ENCODE measurements at places on chromosomes 1 and 21.

GRCh38 chr1:184242507-184242943 lies 144.3 kb upstream of the C1orf21 start:
- no peak for DNase-seq

DNA sequence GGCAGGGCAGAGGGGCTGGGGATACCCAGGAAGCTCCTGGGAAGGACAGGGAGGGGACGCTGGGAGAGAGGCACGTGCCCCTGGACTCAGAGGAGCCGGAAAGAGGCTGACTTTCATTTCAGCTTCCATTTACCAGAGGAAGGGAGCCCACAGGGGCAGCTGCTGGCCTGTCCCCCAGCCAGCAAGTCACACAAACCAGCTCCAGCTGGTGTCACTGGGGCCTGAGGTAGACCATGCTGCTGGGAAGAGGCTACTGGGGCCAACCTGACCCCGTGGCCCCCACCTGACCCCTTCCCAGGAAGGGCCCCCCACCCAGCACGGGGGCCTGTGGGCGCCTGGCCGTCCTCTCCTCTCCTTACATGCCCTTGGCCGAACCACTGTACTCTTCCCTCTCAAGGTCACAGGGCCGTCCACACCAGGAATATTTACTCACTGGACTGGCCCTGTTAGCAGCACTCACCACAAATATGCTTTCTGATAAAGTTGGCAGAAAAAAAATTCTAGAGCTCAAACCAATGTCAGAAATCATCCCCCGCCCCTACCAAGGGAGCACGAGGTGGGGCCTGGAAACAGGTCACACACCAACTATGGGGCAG lies 110.5 kb downstream of the CASZ1 start:
- DNase-seq = no peak

DNA sequence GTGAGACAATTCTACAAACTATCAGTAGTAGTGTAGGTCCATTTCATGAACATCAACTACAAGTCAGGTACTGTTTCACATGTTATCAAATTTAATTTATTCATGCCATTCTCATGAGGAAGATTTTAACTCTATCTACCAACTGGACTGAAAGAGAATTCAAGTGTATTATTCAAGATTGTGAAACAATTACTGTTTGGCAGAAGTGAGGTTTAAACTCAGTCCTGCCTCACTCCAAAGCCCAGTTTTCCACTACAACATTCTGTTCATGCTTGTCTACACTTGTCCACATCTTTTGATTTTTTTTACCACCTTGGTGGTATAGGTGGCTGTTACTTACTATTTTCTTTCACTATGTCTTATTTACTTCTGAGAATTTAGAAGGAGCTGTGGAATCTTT lies 272.9 kb downstream of the TGFB2 start:
- no peak for DNase-seq

DNA sequence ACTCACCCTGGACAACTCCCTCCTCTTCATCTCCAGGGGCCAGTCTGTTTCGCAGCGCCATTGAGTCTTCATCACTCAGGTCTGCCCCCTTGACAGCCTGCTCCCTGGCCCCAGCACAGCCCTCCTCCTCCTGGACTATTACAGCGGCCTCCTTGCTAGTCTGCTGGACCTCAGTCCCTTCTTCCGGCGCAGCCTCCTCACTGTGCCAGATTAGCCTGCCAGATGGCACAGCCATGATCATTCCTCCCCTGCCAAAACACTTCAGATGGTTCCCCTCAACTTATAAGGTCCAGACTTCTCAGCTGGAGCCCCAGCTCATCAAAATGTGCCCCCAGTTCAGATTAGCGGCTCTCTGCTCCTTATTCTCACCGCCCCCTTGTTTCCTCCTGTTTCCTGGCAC lies 7.0 kb upstream of the CELSR2 start:
- no peak for DNase-seq

All from Caco-2 (cell line).